ENCODE measurements at places on chromosomes 2 and 18. TPM values are rescaled to one million over a fixed set of nuclear protein-coding genes. Genes with fewer than 3 reads are reported as not detected.
A peak's percentile ranks its signal among the peaks of the same experiment; 100 is the strongest.

The CSRNP3 gene
- not detected for total RNA-seq

The PLEK gene
- total RNA-seq, result 0.60 TPM

The SLC16A14 gene
- total RNA-seq, result 0.08 TPM

The BCL11A gene
- 0.30 TPM for total RNA-seq

The SLC39A10 gene
- 55.6 TPM for total RNA-seq

GRCh38 chr18:22324191-22325131, 93.3 kb downstream of the CTAGE1 start:
- H3K27ac ChIP-seq, result no peak overlapping the region
- H3K4me1 ChIP-seq, result no peaks in the 10 kb centered on the region
- no peaks in the 10 kb centered on the region for H3K27me3 ChIP-seq
- H3K4me3 ChIP-seq, result no peak overlapping the region

GRCh38 chr2:178109813-178110212, 2.4 kb upstream of the RBM45 start:
- no peak overlapping the region for H3K27ac ChIP-seq
- peaks cover 27% of the 10 kb centered on the region for H3K4me1 ChIP-seq
- H3K27me3 ChIP-seq, result no peaks in the 10 kb centered on the region
- no peaks in the 10 kb centered on the region for H3K36me3 ChIP-seq
- no peak overlapping the region for H3K4me3 ChIP-seq

GRCh38 chr2:159146996-159147666, 139.4 kb downstream of the WDSUB1 start:
- peaks cover 23% of the 10 kb centered on the region for H3K4me1 ChIP-seq
- H3K4me3 ChIP-seq, result no peak overlapping the region
- H3K36me3 ChIP-seq, result no peaks in the 10 kb centered on the region
- H3K27me3 ChIP-seq, result no peaks in the 10 kb centered on the region
- peak overlapping the region; percentile 38 for H3K27ac ChIP-seq

- H3K27me3 ChIP-seq, result no peaks in the 10 kb centered on the region
- peaks cover 7% of the 10 kb centered on the region for H3K4me1 ChIP-seq
- no peak for DNase-seq
- H3K4me3 ChIP-seq, result no peak overlapping the region
Observed at GRCh38 chr2:168660870-168661862, 141.3 kb upstream of the NOSTRIN start.

- no peak overlapping the region for H3K4me3 ChIP-seq
- H3K27ac ChIP-seq, result no peak overlapping the region
- no peaks in the 10 kb centered on the region for H3K36me3 ChIP-seq
- DNase-seq, result no peak
- H3K27me3 ChIP-seq, result no peaks in the 10 kb centered on the region
- H3K4me1 ChIP-seq, result no peaks in the 10 kb centered on the region
Observed at GRCh38 chr2:183242937-183243336, 118.7 kb downstream of the NUP35 start.

DNA sequence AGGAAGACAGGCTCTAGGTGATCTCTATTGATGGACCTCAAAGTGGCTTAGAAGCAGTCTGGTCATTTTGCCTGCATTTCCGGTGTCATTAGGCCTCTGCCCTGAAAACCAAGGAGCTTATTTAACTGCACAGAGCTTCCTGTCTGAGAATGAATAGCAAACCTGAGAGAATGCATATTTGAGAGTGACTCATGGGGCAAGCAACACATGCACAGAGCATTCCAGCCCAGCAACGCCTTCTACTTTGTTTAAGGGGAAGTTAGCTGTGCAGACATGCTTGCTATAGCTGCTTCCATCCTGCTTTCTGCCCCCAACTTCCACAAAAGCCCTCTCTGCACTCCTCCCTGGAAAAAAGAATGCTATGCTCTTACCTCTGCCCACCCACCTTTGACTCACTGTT, 232.8 kb downstream of the GRB14 start:
- H3K4me1 ChIP-seq, result no peaks in the 10 kb centered on the region
- no peaks in the 10 kb centered on the region for H3K27me3 ChIP-seq
- no peak overlapping the region for H3K4me3 ChIP-seq
- no peak for DNase-seq
- no peaks in the 10 kb centered on the region for H3K36me3 ChIP-seq

DNA sequence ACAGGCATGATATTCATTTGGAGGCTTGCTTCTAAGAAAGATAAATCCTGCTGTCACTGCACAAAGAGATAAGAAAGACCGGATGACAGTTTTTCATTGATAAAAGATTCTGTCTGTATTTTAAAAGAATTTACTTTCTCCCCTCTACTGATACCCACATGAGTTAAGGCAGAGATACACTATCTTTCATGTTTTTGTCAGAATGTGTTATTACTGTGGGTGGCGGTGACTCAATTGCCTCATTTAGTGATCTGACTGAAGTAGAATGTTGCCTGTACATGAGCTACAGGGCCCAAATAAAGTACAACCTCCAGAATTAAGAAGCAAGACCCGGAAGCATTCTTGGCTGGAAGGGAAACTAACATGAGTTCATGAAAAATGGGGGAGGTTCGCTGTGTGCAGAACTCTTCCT, 480.0 kb downstream of the SLC4A3 start:
- H3K36me3 ChIP-seq, result no peaks in the 10 kb centered on the region
- no peaks in the 10 kb centered on the region for H3K4me1 ChIP-seq
- no peak for DNase-seq
- no peak overlapping the region for H3K4me3 ChIP-seq
- no peak overlapping the region for H3K27ac ChIP-seq

- H3K4me1 ChIP-seq, result peaks cover 36% of the 10 kb centered on the region
- no peak for DNase-seq
- peaks cover 39% of the 10 kb centered on the region for H3K36me3 ChIP-seq
- no peaks in the 10 kb centered on the region for H3K27me3 ChIP-seq
Observed at GRCh38 chr2:219172231-219173154, 2.7 kb upstream of the SLC23A3 start.

DNA sequence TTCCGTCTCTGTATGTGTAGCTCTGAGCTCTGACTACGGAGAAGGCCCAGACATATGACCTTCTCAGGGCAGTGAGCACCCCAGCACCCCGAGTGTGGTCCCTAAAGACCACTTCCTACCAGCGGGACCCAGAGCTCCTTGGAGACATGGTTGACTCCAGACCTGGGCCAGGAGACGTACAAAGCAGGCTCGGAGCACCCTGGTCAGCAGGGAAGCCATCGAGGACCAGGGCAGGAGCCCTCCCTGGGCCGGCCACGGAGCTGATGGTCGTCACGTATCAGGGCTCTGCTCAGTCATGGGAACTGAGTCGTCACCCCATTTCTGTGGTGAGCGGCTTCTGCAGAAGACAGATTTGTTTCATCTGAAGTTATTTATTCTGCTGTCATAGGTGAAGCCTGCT, 12.8 kb upstream of the NEU4 start:
- H3K27ac ChIP-seq, result no peak overlapping the region
- H3K4me1 ChIP-seq, result no peaks in the 10 kb centered on the region

DNA sequence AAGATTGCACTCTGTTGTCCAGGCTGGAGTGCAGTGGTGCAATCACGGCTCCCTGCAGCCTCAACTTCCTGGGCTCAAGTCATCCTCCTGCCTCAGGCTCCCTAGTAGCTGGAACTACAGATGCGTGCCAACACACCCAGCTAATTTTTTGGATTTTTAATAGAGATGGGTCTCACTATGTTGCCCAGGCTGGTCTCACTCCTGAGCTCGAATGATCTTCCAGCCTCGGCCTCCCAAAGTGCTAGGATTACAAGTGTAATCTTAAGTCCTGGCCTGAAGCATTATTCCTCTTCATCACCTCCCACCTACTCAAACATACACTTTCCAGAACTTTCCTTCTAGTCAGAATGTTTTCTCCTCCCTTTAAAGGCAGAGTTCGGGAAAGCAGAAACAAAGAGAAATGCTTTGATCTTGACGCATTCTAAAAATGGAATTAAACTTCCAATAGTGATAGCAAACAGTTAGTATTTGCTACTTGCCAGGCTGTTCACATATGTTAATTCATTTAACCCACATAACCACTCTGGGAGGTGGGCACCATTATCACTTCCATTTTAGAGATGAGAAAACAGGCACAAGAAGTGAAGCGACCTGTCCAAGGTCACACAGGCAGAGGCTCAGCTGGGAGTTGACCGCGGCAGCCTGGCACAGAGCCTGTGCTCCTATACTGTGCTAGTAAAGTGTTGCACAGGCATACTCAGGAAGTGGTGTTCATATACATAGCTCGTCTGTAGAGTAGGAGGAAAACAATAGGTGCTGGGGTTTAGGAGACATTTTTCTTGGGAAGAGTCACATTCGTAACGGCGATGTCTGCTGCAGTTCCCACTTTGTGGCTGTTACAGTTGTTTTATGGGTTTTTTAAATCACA, 24.6 kb downstream of the TEX44 start:
- H3K4me1 ChIP-seq, result peaks cover 69% of the 10 kb centered on the region
- no peak overlapping the region for H3K4me3 ChIP-seq
- no peak for DNase-seq
- no peaks in the 10 kb centered on the region for H3K27me3 ChIP-seq

DNA sequence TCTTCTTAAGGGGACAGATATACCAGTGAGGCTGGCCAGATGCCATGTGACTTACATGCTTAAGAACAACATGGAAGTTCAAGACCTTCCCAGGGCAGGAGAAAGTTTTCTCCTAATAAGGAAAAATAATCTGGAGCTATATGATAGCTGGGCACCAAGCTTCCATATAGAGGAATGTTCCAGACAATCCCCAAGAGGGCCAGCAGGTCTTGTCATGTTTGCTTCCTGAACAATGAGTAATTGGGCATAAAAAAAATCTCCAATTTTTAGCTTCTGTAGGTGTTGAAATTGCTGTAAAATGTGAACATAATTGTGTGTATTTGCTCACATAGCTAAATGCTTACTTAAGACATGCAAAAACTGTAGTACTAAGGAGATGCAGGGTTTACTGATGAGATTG, 809.5 kb upstream of the PIK3C3 start:
- no peak for DNase-seq
- no peak overlapping the region for H3K4me3 ChIP-seq
- H3K4me1 ChIP-seq, result no peaks in the 10 kb centered on the region
- H3K27ac ChIP-seq, result no peak overlapping the region
- no peaks in the 10 kb centered on the region for H3K36me3 ChIP-seq

DNA sequence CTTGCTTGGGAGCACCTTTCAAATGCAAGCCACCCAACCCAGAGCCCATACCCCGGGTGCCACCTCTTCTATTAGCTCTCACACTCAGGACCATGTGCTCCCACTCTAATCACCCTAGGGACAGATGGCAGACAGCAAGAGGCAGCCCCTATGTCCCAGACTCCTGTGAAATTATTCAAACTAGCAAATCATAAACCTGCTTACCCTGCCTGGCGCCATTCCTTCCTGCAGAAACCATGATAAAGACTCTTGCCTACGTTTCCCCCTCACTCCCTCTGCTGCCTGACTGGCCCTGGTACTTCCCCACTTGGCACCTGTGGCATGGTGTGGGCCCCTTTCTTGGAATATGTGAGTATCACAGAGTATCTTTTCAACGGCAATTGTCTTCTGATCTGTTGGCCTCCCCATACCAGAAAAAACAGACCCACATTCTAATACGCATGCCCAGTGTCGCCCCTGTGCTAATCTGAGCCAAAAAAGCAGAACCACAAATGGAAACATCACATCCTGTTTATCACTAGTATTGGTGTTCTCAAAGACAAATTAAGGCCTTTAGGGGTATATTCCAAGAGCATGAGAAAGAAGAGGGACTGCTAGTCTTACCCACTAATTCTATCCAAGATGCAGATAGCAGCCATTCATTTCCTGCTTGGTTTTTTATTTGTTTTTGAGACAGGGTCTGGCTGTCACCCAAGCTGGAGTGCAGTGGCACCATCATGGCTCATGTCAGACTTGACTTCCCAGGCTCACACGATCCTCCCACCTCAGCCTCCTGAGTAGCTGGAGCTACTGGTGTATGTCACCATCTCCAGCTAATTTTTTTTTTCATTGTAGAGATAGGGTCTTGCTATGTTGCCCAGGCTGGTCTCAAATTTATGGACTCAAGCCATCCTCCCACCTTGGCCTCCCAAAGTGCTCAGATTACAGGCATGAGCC, 44.1 kb upstream of the TTC39C start:
- H3K4me1 ChIP-seq, result peaks cover 46% of the 10 kb centered on the region
- peaks cover 12% of the 10 kb centered on the region for H3K36me3 ChIP-seq
- peak overlapping the region; percentile 80 for H3K27ac ChIP-seq
- peak; percentile 51 for DNase-seq
- H3K4me3 ChIP-seq, result no peak overlapping the region
- peaks cover 3% of the 10 kb centered on the region for H3K27me3 ChIP-seq

GRCh38 chr18:48996041-48996440, 45.3 kb upstream of the SMAD7 start:
- H3K4me1 ChIP-seq, result peaks cover 19% of the 10 kb centered on the region
- no peak overlapping the region for H3K4me3 ChIP-seq
- no peak for DNase-seq
- no peaks in the 10 kb centered on the region for H3K36me3 ChIP-seq
- H3K27ac ChIP-seq, result peak overlapping the region; percentile 50
- peaks cover 5% of the 10 kb centered on the region for H3K27me3 ChIP-seq

- no peaks in the 10 kb centered on the region for H3K36me3 ChIP-seq
- no peak overlapping the region for H3K4me3 ChIP-seq
- H3K4me1 ChIP-seq, result no peaks in the 10 kb centered on the region
- H3K27me3 ChIP-seq, result no peaks in the 10 kb centered on the region
- H3K27ac ChIP-seq, result no peak overlapping the region
Observed at GRCh38 chr2:129605646-129606045, 373.8 kb upstream of the RAB6C start.

DNA sequence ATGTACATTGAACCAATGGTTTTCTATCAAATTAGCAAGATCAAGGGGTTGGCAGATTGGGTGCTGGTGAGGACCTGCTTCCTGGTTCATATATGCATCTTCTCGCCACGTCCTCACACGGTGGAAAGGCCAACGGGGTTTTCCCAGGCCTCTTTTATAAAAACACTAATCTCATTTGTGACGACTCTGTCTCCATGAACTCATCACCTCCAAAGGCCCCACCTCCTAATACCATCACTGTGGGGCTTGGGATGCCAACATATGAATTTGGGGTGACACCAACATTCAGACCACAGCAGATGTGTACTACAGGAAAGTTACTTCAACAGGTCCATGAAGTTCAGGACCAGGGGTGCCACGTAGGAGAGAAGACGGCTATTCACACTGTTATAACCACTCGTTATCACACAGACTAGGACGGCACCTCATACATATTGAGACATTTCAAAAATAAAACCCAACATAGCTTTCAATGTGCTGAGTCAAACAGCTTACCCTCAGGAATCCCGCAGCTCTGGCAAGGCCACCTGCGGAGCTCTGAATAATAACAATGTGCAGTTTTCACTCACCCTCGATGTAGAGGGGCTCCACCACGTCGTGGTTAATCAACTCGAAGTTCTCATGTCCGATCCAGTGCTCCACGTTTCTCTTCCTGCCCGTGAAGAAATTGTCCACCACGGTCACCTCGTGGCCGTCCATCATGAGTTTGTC, 49.3 kb downstream of the UXS1 start:
- peaks cover 61% of the 10 kb centered on the region for H3K4me1 ChIP-seq
- no peaks in the 10 kb centered on the region for H3K27me3 ChIP-seq
- DNase-seq, result no peak

Measured in activated CD4-positive, alpha-beta T cell treated with anti-CD3 and anti-CD28 coated beads, Interleukin-2, amount 10 ng/mL, durations not matched to agents 7 days and 5 days (primary cell).